T-helper 22 cell (primary cell): ENCODE measurements at places on chromosomes 11 and 22.

DNA sequence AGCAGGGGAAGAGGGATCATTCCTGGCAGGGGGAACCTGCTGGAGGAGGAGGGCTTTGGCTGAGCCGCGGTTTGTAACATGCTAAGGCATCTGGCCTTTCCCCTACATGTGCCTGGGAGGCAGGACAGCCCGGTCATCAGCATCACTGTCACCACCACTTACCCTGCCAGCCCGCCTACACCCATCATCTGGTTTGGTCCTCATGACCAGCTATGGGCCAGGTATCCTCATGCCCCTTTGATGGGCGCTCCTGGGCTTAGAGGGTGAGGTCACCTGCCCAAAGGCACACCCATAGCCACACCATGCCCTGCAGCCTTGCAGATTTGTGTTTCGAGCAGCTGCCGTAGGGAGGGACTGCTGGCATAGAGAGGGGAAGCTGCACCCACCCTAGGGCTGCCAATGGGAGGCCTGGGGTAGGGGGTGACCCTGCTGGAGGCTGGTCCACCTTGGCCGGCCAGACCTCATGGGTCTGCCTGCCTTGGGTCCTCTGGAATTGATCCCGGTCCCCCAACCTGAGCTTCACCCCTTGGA is 2.6 kb downstream of the MRGPRF start:
- DNase-seq: no peak

DNA sequence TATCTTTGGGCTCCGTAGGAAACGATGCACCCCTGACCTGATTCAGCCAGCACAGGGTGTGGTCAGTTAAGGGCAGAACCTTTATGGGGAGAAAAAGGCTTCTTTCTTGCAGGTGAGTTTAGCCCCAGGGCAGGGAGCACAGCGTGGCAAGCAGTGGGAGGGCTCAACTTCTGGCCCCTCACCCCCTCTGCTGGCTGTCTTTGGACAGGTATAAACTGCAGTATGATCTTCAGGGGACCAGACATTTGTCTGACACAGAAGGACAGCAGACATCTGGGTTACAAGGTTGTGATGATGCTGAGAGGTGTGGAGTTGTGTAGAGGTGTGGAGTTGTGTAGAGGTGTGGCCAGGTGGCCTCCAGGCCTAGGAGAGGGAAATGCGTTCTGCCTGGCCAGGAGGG is 324.0 kb upstream of the PLET1 start:
- no peak for DNase-seq

- DNase-seq: no peak
Measured at GRCh38 chr11:26777372-26777808, 55.5 kb upstream of the SLC5A12 start.

- no peak for DNase-seq
Measured at GRCh38 chr11:41950470-41951143, 491.2 kb upstream of the LRRC4C start.

- DNase-seq: no peak
Measured at GRCh38 chr11:73539506-73540084, 58.3 kb downstream of the FAM168A start.

DNA sequence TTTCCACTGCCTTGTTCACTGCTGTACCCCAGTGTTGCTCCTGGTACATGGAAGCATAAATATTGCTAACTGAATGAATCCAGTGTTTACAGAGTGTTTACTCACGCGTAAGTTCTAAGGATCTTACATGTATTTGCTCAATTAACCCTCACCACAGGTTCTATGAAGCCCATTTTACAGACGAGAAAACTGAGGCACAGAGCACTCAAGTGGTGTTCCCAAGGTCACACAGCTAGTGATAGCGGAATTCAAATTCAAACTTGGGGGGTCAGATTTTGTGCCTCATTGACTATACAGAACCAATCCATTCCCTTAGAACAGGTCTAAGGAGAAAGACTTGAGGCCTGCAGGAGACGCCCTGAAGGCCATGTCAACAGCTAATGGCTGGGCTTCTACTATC is 72.3 kb downstream of the PLEKHA7 start:
- DNase-seq: no peak

GRCh38 chr22:46043816-46044620 is 67.1 kb upstream of the WNT7B start:
- no peak for DNase-seq

DNA sequence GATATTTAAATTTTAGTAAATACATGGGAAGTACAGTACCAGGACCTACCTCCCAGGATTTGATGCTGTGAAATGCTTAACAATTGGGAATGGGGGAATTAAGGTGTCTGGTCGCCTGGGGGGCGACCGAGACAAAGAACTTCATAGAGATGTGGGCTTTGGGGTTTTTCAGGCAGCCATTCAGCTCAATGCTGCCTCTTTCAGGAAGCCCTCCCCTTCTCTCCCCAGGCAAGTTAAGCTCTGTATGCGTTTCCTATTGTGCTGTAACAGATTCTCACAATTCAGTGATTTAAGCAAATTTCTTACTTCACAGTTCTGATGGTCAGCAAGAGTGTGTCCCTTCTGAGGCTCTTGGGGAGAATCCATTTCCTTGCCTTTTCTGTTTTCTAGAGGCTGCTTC is 53.8 kb downstream of the KIAA1671 start:
- DNase-seq: no peak

GRCh38 chr11:119651802-119652584 is 77.0 kb downstream of the NECTIN1 start:
- DNase-seq: no peak

DNA sequence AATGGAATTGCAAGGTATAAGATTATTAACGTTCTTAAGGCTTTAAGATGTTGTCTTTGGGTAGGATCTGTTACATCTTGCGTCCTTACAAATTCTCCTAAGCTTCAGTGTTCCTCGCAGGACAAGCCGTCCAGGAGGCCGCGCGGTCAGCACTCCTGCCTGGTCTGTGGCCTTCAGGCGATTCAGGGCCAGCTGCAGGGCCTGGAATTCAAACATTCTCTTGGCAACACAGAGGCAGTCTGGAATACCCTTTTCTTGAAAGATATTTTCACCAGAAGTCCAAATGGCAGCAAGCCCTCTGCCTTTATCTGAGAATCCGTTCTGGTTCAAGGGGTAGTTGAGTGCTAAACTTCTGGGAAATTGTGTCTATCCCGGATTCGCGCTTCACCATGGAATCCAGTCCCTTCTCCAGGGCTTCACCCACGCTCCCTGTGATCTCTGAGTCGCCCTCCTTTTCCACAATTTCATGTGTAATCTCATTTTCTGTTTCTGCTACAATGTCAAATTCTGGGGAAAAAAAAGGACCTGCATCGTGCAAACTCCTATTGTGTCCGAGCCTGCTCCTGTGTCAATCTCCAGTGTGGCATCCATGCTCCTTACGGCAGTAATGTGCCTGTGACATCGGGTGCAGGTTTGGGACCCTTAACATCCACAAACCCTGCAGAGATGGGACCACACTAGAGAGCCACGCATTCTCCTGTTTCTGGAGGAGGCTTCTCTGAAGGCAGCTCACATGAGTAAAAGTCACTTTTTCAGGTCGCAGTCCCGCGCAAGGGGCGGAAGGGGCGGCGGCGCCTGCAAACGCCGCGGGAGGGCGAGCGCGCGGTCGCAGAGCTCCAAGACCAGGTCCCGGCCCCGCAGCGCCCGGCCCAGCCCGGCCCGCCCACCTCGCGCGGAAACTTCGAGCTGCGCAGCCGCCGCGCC is 25.4 kb upstream of the SORL1 start:
- DNase-seq: no peak

DNA sequence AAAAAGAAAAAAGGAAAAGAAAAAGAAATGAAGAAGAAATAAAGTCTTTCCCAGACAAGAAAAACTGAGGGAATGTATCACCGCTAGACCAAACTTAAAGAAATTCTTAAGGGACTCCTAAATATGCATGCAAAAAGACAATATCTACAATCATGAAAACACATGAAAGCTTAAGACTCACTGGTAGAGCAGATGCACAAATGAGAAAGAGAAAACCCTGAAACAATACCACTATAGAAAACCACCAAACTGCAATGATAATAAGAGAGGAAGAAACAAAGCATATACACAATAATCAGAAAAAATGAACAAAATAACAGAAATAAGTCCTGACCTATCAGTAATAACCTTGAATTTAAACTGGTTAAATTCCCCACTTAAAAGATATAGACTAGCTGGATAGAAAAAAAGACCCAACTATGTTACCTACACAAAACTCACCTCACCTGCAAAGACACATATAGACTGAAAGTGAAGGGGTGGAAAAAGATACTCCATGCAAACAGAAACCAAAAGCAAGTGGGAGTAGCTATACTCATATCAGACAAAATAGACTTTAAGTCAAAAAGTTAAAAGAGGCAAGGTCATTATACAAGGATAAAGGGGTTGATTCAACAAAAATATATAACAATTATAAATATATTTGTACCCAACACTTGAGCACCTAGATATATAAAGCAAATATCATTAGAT is 61.3 kb upstream of the NARS2 start:
- DNase-seq: no peak

DNA sequence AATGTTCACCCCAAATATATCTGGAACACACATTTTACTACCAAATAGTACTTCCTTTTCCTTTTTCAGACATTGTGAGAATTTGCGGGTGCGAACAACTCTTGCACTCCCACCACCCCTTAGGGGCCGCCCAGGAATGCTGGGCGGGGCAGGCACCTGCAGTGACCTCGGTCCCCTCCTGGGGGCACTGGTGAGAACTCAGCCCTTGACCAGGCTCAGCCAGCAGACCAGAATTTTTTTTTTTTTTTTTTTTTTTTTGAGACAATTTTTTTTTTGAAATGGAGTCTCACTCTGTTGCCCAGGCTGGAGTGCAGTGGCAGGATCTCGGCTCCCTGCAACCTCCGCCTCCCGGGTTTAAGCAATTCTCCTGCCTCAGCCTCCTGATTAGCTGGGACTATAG is 75.8 kb downstream of the ARHGAP8 start:
- DNase-seq: no peak

GRCh38 chr22:47064016-47064415 is 301.6 kb downstream of the TBC1D22A start:
- DNase-seq: no peak
